ENCODE measurements at places on chromosomes 3 and 15.

DNA sequence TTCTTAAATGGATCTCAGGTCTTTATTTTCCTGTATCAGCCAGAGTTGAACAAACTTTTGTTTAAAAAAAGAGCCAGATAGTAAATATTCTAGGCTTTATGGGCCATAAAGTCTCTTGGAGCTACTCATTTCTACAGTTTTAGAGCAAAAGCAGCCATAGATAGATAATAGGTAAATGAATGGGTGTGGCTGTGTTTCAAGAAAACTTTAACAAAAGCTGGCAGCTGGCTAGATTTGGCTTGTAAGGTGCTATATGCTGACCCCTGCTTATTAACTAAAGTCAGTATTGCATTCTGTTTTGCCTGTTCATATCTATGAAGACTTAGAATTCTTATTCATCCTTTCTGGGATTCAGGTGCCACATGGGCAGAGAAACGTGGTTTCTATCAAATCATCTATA lies 29.0 kb downstream of the MFN1 start:
- no peak for DNase-seq

- no peak for DNase-seq
Observed at GRCh38 chr3:4990069-4990468, 10.8 kb downstream of the BHLHE40 start.

DNA sequence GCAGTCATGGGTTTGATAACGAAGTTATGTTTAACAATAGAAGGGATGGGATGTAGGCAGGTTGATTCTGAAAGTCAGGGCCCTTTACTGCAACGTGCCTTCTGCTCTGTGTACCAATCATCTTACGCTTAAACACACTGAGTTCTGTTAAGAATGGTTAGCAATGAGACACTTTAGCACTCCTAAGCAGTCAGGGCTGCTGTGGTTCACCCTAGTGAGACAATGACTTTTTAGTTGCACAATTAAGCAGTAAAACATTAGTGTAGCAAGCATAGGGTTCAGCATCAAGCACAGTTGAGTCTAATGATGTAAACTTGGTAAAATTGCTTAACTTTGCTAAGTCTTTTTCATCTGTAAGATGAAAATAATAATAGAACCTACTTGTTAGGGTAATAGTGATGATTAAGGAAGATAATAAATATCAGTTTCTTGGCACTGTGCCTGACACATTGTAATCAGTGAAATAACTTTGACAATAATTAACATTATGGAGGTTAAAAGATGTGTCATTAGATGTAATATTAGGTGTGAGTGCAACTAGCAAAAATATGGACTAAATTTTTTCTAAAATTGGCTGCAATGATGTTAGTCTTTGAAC lies 484.2 kb upstream of the THBS1 start:
- DNase-seq = no peak

GRCh38 chr15:88057836-88058235 lies 198.7 kb downstream of the NTRK3 start:
- no peak for DNase-seq

DNA sequence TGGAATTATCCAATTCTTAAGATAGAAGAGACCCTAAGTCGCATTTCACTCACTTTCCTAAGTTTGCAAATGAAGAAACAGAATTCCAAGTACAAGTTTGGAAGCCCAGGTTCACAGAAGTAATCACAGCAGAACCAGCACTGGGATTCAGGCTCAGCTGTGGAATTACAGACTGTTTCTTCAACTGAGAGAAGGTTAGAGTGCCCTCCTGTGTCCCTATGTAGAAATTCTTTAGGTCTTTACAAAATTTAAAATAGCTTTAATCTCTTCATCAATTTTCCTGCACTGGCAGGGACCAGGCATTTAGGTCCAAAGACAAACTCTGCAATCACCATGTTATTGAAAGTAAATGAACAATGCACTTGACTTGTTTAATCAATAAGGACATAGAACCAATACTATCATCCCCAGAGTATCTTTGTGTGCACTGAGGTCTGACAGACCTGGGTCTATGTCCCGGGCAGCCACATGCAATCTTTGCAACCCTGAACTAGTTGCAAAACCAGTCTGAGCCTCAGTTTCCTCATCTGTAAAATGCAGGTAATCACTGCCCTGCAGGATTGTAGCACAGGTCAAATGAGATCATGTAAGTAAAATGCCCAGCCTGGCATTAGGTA lies 96.3 kb upstream of the ZBED2 start:
- DNase-seq = no peak

DNA sequence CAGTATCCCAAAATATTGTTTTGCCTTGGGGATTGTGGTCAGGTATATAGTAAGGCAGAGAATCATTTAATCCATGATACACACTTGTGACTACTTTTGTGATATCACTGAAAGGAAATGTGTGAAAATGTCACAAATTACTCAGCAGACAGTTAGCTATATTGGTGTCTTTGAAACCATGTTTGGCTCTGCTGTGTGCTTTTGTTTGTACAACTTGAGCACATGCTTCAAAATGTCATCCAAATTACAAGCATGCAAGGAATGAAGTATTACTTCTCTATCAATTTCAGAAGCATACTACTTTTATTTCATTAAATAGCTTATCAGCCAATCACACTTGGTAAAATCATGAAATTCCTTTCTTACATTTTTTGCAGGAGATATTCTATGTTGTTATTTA lies 619.0 kb upstream of the AGTR1 start:
- DNase-seq = no peak

Data from DMS79 treated with DMSO at 0.1 percent for 48 hours (cell line).